ENCODE measurements at places on chromosomes 5 and 9. TPM values are rescaled to one million over a fixed set of nuclear protein-coding genes. Genes with fewer than 3 reads are reported as not detected.

GRCh38 chr5:148540647-148541046 is 113.7 kb downstream of the HTR4 start:
- DNase-seq: no peak

- no peak for DNase-seq
Measured at GRCh38 chr5:36301858-36302603, at the start of gene RANBP3L. Gene RANBP3L (minus strand): TSS chr5:36301902. CDS start chr5:36301416, 486 bp downstream.

SLC36A3 gene
- not detected for total RNA-seq

DNA sequence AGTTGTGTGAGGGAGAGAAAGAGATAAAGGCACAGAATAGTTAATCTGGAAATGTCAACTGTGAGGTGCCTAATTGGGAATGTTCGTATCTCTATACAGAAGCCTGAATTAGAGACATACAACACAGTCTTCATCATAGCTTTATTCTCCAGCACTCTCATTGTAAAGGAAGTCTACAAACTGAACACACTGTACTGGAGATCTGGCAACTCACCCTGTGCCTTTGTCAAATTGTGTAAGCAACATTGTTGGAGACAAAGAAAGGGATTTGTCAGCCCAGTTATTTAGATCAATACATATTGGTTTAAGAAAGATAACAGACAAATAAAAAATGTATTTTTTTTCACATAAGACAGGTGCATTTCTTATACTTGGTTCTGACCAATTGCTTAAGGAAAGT is 832.9 kb upstream of the DMAC1 start:
- DNase-seq: no peak

GRCh38 chr5:167982-168660 is 23.2 kb upstream of the LRRC14B start:
- DNase-seq: peak; percentile 5

GRCh38 chr5:153835891-153836515 is 202.7 kb downstream of the FAM114A2 start:
- no peak for DNase-seq

CDKN2B gene
- total RNA-seq: 0.93 TPM

- DNase-seq: no peak
Measured at GRCh38 chr9:109477258-109478050, 20.7 kb downstream of the PTPN3 start.

CCNJL gene
- total RNA-seq: 123 TPM

- DNase-seq: no peak
Measured at GRCh38 chr5:71769287-71769686, 50.2 kb downstream of the CARTPT start.

DNA sequence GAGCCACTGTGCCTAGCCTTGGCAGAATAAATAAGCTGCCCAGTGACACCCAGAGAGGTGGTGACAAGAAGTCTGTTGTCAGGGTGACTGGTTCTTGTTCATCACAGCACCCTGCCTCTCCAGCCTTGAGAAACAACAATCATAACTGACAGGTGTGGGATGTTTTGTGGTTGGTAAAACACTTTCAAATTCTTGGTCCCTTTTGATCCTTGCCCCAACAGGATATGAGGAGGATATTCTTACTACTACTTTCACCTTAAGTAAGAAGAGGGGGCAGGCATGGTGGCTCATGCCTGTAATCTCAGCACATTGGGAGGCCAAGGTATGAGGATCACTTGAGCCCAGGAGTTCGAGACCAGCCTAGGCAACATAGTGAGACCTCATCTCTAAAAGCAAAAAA is 14.2 kb upstream of the FRRS1L start:
- DNase-seq: no peak

GRCh38 chr5:91541696-91542095 is 158.6 kb upstream of the ARRDC3 start:
- DNase-seq: no peak

- DNase-seq: no peak
Measured at GRCh38 chr5:14659821-14660607, 4.5 kb upstream of the OTULIN start.

DNA sequence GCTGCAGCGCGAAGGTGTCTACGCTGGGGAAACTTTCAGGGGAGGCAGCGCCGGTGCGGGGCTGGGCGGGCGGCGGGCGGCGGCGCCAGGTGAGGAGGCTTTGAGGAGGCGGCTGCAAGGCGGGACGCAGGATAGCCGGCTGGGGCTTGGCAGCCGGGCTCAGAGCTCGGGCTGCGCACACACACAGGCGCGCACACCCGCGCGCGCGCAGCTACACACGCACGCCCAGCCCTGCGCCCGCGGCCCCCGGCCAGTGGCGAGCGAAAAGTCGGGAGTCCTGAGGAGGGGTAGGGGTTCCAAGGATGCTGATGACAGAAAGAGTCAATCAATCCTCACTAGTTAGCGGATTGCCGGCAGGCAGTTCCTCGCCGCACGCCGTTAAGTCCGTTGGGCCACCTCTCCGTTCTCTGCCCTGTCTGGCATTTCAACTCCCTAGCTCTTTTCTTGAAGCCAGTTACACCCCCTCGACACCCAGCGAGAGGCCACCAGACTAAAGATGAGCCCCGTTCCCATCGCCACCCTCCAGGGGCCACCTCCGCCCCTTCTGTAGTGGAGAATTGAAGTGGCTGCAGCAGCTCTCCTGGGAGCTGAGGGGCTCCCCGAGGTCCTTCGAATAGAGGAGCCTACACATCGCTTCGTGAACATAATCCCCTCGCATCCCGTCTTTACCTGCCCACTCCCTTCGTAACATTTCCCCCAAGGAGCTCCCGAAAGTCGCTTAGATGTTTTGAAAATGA is 1640.3 kb upstream of the C9orf72 start:
- DNase-seq: peak; percentile 65

TEX10 gene
- 18.4 TPM for total RNA-seq

DNA sequence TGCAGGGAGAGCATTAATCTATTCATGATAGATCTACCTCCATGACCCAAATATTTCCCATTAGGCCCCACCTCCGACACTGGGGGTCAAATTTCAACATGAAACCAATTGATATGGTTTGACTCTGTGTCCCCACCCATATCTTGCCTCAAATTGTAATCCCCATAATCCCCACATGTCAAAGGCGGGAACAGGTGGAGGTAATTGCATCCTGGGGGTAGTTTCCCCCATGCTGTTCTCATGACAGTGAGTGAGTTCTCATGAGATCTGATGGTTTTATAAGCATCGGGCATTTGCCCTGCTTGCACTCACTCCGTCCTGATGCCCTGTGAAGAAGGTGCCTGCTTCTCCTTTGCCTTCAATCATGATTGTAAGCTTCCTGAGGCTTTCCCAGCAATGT is 153.5 kb downstream of the SV2C start:
- DNase-seq: no peak

PCDHGA4 gene
- total RNA-seq: 8.2 TPM

- no peak for DNase-seq
Measured at GRCh38 chr5:30600892-30601291, 592.6 kb upstream of the CDH6 start.

DNA sequence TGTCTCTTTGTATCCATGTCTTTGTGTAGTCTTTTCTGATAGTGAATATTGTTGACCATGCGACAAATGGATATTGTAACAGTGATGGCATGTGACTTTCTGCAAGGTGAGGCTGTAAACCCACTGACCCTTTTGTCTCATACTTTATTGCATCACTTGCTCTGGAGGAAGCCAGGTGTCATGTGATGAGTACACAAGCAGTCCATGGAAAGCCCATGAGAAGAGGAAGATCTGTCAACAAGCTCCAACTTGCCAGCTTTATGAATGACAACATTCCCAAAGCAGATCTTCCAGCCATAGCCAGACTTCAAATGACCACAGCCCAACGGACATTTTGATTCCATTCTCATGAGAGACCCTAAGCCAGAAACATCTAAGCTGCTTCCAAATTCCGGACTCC is 450.1 kb upstream of the ACTBL2 start:
- DNase-seq: no peak

Data from glutamatergic neuron (in vitro differentiated cells).